ENCODE measurements at places on chromosomes 5 and 9.

DNA sequence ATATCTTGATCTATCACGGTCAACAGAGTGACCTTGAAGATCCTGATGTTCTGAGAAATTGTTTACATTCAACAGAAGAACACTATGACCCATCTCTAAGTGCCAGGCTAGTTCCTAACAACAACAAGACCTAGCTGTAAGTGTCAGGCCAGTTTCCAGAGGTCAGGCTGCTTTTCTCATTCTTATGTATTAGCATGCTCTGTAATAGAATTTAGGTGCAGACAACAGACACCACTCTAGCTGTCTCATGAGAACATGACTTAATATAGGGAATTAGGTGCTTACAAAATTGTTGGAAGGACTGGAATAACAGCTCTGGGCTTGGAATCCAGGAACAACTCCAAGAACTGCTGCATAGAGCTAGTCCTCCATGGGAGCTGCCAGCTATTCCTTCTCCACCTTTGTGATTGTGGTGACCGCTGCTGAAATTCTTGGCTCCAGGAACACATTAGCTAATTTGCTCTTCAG lies 138.7 kb downstream of the SNX18 start:
- no peak for DNase-seq

GRCh38 chr5:91245871-91246270 lies 137.2 kb downstream of the ARRDC3 start:
- DNase-seq: no peak

DNA sequence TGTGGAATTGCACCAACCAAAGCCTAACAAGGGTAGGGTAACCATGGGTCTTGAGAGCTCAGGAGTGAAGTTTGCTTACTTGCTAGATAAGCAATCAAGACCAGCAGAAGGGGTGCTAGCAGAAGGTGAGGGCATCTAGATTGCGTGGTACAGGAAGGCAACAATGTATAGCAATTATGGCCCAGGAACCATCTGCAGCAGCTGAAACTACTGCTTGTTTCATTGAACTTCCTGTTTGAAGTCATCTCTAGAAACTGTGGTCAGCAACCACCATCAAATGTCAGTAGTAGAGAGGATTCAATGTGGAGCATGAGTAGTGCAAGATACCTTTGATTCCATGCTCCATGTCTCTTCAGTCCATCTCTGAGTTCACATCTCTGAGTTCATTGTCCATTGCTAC lies 462.1 kb upstream of the GRAMD2B start:
- no peak for DNase-seq

- no peak for DNase-seq
Measured at GRCh38 chr5:149379177-149379761, at the start of gene IL17B. Gene IL17B, minus strand, starts transcription at chr5:149379292. Its CDS starts 67 bp downstream, at chr5:149379225.

DNA sequence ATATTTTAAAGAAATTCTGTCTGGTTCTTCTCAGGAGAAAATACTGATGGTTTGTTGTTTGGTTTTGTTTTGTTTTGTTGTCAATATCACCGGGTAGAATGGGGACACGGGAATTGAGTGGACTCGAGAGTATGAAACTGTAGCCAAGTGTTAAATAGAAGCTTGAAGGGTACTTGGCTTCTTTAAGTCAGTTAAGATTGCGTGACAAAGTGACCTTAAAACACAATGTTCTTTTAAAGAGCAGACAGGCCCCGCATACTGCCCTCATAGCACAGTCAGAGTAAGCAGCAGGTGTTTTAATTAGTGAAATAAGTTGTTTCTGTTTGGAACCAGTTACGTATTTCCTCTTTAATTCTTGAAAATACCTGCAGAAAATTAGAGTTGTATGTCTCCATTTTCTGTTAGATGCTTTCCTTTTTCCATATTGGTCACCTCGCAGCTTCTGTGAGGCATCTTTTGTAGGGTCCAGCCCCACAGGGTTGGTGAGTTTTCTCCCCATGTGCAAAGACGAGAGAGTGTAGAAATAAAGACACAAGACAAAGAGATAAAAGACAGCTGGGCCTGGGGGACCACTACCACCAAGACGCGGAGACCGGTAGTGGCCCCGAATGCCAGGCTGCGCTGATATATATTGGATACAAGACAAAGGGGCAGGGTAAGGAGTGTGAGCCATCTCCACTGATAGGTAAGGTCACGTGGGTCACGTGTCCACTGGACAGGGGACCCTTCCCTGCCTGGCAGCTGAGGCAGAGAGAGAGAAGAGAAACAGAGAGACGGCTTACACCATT lies 9.6 kb downstream of the TRIP13 start:
- DNase-seq: no peak

DNA sequence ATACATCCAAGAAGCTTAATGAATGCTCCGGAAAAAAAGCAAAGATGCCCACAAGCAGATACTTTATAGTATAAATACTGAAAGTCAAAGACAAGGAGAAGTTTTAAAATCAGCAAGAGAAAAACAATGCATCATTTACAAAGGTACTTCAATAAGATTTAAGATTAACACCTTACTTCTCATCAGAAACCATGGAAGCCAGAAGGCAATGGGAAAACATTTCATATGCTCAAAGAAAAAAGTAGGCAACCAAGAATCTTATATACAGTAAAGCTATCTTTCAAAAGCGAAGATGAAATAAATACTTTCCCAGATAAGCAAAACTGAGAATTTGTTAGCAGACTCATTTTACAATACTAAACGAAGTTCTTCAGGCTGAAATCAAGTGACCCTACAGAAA lies 51.1 kb downstream of the ABHD17B start:
- no peak for DNase-seq

DNA sequence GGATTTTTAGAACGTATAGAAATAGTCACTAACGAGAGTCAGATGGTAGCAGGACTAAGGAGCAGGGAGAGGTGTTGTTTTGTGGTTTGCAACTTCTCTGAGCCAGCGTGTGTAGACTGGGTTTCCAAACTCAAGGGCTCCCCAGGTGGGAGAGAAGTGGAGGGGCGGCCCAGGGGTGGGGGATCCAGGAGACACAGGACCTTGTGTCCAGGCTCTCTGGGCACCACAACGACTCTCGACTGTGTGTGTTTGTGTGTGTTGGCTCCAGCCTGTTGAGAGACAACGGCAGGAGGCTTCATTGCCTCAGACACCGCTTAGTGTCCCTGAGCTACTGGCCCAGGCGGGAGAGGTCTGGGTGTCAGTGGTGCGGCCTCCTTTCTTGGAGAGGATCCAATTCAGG lies 934 bp upstream of the FCN1 start:
- DNase-seq: no peak

DNA sequence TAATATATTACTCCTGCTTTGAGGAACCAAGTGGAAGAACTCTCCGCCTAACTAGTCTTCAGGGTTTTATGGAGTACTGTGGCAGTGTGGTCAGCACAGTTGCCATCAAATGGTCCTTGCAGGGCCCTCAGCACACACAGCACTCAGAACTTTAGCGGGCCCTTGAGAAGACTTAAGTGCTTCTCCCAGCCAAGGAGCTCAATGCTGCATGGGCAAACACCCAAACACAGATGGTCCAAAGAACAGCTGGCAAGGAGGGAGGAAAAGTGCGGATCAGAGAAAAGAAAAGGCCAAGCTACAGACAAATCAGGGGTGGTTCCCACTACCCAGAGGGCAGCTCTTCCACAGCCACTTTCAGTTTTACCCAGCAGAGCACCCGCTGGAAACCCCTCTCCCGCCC lies 98.6 kb downstream of the SPOCK1 start:
- no peak for DNase-seq

GRCh38 chr9:136823136-136824046 lies 15.6 kb downstream of the RABL6 start:
- no peak for DNase-seq

All from ecto neural progenitor cell (in vitro differentiated cells).